ENCODE measurements at places on chromosomes 2 and 18.

GRCh38 chr2:45354776-45355175 is 256.3 kb downstream of the SRBD1 start:
- DNase-seq = no peak

DNA sequence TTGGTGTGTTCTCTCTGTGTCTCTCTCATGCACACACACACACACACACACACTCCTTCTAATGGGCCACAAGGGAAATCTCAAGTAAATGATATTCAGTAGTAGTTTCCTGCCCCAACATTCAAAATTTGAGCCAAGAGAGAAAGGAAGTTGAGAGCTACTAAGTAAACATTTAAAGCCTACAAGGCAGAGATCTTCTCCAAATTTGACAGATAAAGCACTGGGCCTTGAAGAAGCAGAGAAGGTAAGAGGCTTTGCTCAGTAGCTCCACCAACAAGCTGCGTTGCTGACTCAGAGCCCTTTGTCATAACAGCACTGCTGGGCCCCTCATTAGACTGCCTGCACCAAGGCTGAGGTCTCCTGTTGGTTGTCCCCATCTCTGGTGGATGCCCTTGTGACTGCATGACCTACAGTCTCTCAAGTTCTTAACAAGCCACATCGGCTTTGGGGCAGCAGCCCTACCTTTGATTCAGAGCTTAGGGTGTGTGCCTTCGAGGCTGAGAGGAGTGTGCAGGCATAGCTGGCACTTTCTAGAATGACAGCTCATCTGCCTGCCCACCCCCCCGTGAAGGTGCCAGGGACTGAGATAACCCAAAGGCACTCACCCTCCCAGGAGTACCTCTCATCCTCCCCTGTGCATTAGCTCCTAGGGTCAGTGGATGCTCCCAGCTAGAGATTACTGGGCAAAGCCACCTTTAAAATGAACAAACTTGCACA is 32.3 kb upstream of the NEB start:
- DNase-seq = no peak

GRCh38 chr2:118498943-118499342 is 348.5 kb downstream of the EN1 start:
- no peak for DNase-seq

GRCh38 chr18:36269157-36269556 is 28.4 kb upstream of the FHOD3 start:
- no peak for DNase-seq

DNA sequence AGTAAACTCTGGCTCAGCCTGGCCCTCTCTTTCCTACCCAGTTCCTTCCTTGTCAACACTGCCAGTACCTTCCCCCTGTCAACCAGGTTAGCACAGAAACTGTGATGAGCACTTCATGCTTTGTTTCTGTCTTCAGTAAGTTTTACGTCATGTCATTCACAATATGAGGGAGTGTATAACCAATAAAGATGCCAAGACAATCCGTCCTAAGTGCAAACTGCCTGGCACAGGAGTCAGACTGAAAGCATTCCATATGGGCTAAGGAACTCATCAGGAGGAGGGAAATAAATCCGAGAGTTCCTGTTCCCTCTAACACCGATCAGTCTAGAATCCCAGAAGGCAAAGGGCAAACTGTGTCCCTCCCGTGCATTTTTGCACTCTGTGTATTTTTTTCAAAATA is 507.2 kb downstream of the CMPK2 start:
- DNase-seq = no peak

DNA sequence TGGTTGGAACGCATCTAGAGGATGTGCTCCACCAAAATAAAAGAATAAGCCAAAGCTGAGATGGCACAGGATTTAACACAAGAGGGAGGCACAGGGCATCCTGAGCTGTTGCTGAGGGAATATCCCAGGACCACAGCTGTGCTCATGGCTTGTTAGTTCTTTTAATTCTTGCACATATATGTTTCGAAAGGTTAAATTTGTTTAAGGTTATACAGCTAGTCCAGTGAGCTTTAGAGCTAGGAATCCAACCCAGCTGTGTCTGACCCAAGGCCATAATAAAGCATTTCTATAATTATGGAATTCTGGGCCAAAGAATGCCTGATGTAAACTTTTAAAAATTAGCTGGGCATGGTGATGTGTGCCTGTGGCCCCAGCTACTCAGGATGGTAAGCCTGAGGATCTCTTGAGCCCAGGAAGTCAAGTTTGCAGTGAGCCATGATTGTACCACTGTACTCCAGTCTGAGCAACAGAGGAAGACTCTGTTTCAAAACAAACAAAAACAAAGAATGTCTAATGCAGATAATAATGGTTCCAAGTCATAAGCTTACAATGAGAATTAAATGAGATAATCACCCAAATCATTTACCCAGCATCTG is 66.4 kb upstream of the CCBE1 start:
- no peak for DNase-seq

- DNase-seq = no peak
Observed at GRCh38 chr2:71851094-71851750, 296.4 kb downstream of the CYP26B1 start.

- no peak for DNase-seq
Observed at GRCh38 chr2:190837952-190838361, 42.7 kb upstream of the GLS start.

DNA sequence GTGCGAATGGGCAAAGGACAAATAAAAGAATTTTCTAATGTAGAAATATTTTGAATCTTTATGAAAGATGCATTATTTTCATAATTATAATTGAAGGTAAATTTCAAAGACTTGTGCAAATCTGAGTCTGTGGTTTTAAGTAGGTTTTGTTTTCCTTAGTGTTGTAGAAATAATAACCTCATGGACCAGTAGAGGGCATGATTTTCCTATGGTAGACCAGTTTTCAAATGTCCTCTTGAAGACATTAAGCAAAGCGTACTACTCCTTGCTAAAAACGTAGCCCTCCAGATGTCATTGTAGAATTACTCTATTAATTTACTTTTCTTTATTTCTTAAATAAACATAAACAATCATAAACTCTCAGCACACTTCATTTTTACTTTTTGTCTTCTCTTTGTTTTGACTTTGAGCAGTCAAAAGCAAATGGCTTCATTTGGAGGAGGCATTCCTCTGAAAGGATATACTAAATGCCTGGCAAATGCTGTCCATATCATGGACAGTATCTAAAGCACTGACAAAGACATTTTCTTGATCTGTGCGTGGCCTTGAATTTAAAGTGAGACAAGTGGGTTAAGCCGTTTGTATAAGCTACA is 85.8 kb upstream of the FAM237A start:
- no peak for DNase-seq

- no peak for DNase-seq
Observed at GRCh38 chr18:3269241-3269913, 7.4 kb downstream of the MYL12B start.

- DNase-seq = peak; percentile 32
Observed at GRCh38 chr2:239443666-239444567, 43.1 kb upstream of the HDAC4 start.

DNA sequence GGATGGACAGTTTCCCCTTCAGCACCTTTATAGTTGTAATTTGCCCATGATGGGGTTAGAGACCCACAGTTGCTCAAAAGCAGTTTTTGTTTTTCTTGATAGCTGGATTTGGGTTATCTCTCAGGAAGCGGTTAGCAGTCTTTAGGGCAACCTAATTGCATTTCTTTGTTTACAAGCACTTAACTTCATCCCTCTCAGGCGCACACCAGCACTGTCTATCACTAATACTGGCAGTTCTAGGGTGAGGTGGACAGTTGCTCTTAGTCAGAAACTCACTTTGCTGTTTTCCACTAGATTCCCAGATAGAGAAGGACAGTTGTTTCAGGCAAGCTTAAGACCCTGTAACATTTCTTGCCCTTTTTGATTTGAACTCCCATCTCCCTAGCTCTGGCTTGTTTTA is 146.0 kb downstream of the AGAP1 start:
- no peak for DNase-seq

DNA sequence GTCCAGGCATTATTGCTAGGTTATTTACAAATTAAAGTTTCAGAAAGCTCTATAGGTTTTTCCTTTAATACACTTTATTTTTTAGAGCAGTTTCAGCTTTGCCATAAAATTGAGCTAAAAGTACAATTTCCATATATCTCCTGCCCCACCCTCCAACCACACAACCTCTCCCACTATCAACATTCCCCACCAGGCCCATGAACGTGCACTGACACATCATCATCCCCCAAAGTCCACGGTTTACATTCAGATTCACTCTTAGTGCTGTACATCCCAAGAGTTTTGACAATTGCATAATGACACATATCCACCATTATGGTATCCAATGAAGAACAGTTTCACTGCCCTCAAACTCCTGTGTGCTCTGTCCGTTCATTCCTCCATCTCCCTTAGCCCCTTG is 139.4 kb downstream of the NBAS start:
- no peak for DNase-seq

GRCh38 chr2:131557558-131558321 is 30.1 kb downstream of the CCDC74A start:
- DNase-seq = no peak

GRCh38 chr2:239318790-239319661 is 81.8 kb downstream of the HDAC4 start:
- DNase-seq = peak; percentile 42

DNA sequence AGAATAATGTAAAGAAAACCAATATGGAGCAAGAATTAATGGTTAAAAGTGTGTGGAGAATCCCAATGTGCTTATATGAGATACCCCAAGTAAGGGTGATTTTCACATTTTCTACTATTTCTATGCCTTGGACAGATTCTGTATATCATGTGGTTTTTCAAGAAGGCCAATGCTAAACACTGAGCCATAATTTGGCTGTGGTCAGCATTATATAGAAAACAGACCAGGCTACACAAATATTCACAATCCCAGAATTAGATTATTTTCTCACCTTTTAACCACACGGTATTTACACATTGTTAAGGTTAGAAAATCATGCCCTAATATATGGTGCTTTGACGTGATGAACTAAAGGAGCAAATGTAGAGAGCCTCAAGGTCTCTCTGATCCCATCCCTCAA is 277.4 kb upstream of the LRATD1 start:
- no peak for DNase-seq

DNA sequence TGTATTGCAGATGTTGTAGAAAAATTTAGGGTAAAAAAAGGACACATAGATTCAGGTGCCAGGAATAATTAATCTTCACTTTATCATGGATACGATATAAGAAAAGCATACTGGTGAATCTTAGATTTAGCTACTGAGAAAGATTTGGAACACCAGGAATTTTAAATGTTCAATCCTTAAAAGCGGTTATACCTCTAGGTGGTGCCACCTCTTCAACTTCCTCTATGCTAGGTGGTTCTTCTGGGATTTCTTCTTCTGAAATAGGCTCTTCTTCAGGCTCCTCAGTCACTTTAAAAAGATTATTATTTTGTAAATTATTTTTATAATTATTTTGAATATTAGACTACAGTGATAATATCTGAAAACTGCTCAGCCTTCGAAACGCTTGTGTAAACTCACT is 133.1 kb downstream of the TTN start:
- no peak for DNase-seq

DNA sequence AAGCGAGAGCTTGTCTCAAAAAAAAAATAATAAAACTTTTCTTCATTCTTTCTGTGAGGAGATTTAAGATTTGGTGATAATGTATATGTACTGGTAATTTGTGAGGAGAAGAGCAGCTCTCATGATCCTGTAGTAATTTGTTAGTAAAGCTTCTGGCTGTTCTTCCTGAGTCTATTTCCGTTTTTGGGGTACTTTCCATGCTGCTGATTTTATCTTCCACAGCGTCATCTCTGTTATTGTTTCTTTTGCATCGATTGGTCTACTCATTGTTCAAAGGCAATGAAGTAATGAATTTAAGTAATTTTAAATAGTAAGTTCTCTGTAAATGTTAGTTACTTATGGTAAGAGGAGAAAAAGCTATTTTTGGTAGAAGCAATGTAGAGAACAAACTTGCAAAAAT is 12.0 kb downstream of the NDUFAF7 start:
- no peak for DNase-seq

GRCh38 chr2:229974266-229974665 is 52.0 kb downstream of the FBXO36 start:
- DNase-seq = no peak

DNA sequence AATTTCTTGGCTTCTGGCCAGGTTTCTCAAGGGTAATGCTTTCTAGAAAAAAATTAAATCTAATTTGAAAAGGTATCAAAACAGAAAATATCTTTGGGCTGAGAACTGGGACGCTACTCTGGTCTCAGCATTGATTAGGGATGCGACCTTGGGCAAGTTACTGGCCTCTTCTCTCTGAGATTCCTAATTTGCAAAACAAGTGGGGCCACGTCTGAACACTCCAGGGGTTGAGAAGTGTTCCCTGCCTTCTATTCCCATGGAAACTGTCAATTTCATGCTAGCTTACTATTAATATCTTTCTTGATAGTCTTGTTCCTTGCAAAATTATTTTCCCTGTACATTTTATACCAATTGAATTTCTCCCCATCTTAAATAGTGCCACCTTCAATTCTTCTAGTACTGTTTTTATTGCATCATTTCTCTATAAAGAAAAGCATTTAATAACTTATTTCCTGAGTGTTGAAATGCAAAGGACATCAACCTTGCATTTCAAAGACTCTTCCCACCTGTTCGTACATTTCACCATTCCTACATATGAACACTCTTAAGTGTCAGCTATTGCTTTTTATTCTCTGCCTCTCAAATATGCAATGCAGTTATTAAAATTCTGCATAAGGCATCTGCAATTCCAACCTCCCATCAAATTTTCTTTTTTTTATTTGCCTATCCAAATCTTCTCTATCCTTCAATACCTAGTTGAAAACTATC is 118.3 kb upstream of the DSEL start:
- DNase-seq = no peak

DNA sequence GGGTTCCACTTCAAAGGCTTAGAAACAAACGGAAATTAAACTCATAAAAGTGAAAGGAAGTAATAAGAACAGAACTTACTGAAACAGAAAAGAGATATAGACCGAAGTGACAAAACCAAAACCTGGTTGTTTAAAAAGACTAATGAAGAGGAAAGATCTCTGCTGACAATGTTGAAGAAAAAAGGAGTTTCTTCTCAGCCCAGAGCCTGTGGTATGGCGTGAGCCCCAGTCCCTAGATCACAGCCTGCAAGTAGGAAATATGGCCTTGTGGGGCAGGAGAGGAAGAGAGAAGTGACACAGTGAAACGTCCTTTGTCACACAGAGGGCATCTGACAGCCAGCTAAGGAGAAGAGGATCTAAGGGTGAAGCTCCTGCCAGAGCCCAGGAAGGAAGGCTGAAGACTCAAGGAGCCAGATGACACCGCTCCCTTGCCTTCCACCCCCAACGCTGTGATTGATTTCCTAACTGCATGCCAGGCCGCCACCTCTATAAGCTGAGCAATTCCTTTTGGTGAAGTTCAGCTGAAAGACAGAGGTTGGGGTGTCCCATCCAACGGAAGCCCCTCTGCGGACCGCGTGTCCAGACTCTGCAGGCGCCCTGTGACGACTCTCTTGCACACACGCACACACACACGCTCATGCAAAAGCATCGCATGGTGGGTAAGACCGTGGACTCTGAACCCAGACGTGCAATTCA is 141.1 kb downstream of the HDAC4 start:
- no peak for DNase-seq

GRCh38 chr2:203704430-203704829 is 2.0 kb upstream of the CD28 start:
- no peak for DNase-seq

All from ecto neural progenitor cell (in vitro differentiated cells).